Caki2 (cell line): ENCODE measurements at places on chromosomes 12 and 14.

DNA sequence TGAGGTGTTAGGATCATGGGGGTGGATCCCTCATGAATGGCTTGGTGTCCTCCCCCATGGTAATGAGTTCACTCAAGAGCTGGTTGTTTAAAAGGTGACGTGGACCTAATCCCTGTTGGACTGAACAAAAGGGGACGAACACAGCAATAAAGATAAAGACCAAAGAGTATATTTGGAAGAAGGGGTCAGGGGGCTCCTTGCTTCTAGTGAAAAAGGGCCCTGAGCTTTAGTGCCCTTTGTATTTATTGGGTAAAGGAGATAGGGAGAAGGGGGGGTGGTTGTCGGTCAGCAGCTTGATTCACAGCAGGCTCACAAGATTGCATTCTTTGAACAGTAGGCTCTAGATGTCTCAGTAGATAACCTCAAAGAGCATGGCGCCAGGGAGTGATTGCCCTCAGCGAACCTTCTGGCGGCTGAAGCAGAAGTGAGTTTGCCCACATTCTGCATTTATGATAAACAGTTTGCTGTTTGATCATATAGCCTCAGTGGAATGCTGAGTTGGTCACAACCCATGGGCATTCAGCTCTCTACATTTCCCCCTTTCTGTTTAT, 25.9 kb upstream of the MAPKAPK5 start:
- no peak for DNase-seq

GRCh38 chr12:79662046-79662811, 28.5 kb downstream of the PAWR start:
- DNase-seq = no peak

DNA sequence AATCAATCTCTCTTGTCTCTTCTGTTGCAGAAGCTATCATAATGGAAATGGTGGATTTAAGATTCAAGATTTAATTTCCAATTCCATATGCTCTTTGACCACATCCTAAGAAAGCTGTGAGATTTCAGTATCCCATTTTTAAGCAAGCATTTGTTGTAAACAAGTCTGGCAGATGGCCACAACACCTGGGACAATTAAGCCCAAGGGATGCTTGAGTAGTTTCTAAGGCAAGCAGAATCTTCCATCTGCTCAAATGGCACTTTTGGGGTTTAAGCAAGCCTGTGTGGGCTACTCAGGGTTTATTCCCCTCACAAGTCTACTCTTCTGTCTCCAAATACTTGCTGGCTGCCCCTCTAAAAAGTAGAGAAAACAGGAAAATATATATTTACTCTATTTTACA, 304.7 kb upstream of the SYT1 start:
- no peak for DNase-seq

DNA sequence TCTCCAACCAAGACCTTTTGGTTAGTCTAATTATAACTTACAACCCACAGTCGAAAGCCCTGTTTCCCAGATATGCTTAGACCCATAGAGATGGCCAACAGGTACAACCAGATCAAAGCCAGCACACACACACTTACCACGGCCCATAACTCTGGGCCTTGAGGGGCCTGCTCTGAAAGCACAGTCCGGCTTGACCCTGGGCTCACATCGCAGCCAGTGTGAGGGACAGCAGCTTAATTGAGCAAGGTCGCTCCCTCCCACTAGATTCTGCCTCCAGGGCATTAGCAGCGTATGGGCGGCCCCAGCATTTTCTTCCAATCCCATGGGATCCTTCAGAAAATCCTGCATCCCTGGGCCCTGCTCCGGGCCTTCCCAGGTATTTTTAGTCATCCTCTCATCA, 157.4 kb upstream of the FKBP4 start:
- DNase-seq = no peak

DNA sequence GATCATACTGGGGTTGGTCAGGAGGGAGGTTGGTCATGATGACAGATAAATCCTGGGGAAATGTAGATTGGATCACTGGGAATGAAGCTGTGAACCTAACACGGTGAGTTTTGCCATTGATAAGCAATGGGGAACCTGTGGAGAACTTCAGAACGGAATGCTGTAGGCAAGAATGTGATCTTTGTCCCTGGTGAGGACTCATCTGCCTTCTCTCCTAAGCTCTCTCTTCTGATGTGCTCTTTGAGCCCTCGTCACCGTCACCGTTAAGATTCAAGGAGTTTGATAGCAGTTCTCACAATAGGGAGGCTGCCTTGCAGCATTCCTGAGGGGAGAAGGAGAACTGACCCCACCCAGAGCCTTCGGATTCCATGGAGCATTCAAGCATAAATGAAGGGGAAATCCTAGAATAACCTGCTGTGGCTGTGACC, 217.6 kb downstream of the ANO6 start:
- peak; percentile 94 for DNase-seq

GRCh38 chr12:26691234-26691970, 141.6 kb downstream of the ITPR2 start:
- peak; percentile 90 for DNase-seq
